ENCODE measurements at places on chromosomes 12 and 14.
A peak's percentile ranks its signal among the peaks of the same experiment; 100 is the strongest.

- DNase-seq: no peak
Observed at GRCh38 chr14:93007225-93007997, 84.5 kb downstream of the CHGA start.

DNA sequence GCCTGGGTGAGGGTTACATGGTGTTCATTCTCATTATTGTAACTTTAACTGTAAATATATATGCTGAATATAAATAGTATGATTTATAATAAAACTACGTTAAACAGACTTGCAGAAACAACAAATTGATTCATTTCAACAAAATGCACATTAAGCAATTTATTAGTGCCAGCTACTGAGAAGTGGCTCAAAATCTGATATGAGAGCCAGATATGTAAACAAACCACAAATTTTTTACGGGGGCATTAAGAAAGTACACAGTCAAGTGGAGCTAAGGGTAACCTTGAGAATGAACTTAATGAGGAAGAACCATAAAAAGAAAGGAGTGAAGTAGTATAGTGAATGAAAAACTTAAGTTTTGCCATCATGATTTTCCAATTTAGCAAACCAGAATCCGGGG is 40.3 kb downstream of the CEP128 start:
- DNase-seq: no peak

- DNase-seq: no peak
Observed at GRCh38 chr14:85279407-85279806, 250.5 kb upstream of the FLRT2 start.

- no peak for DNase-seq
Observed at GRCh38 chr12:62917926-62918325, 17.0 kb downstream of the PPM1H start.

DNA sequence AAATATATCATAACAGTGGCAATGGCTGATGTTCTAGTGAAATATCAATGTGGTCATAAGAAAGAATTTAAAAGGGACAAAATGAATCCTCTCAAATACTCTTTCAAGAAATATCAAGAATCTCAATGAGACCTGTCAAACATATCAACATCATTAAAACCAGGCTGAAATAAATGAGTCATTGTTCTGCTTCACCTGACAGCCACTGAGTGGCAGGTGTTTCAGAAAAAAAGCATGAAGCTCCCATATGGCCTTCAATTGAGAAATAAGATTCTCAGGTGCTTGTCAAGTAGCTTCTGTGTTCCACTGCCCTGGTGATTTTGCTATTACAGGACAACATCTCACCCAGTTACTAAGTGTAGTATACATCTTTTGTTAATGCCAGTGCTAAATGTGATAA is 21.5 kb downstream of the ANAPC5 start:
- DNase-seq: no peak

DNA sequence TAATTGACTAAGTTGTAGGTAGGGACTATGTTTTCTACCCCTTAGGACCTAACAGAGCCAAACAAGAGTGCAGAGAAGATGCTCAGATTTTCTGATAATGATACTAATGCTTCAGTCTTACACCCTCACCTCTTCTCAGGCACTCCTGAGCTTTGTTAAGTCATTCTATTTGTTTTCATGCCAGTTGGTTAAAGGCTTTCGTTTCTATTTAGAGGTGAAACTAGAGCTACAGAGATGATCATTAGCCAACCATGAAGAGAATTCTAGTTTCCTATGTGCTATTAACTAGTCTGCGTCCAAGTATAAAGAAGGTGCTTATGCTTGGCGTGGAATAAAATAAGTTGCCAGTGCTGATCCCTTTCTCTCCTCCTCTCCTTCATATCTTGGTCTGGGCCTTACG is 34.6 kb upstream of the PYGL start:
- DNase-seq: no peak

DNA sequence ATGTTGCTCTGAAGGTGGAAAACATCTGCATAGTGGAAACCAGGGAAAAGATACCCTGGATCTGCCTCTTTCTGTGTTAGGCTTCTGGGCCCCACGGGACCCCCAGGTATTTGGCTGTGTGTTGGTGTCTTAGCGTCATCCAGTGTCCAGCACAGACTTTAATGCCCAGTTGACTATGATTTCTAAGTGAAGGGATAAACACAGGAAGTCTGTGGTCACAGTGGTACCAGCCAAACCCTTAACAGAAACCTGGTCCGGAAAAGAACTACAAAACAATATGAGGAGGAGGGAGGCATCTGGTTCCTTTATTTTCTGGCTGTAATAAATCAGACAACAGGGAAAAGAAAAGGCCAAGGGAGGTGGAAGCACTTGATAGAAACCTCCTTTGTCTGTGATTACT is 56.4 kb downstream of the CMKLR1 start:
- no peak for DNase-seq

GRCh38 chr12:4112290-4112689 is 161.3 kb upstream of the CCND2 start:
- no peak for DNase-seq

GRCh38 chr12:56836800-56837663 is 73.9 kb downstream of the HSD17B6 start:
- no peak for DNase-seq

GRCh38 chr12:47870175-47870781 is 34.5 kb downstream of the VDR start:
- no peak for DNase-seq

DNA sequence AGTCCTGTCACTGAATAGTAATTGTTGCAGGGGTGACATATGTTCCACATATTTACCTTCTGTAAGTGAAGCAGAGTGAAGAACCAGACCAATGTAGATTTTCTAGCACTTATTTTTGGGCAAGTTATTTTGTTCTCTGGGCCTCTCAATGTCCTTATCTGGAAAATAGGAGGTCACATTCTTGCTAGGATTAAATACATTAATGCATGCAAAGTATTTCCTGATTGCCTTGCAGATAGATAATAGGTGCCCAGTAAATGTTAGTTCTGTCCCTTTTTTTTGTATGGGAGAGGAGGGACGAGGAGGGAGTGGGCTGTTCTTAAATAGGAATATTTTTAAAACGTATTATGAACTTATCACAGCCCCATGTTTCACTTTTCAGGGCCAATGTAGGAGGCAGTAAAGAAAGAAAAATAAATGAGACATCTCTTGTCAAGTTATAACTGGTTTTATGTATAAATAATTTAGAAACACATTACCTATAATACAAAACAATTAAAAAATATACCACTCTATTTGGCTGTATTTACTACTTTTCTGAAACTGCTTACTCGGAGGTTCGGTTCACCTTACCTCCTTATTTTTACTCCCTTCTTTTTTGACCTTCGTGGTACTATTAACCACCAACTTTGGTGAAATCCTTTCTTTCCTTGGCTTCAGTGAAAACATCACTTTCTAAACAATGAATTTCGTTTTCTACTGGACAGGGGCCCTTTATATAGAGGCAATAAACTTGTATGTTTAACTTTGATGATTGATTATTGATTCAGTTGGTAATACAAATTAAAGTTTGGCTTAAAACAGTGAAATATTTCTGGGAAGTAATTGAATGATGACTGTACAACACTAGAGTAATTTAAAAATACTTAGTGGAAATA is 41.9 kb downstream of the DIP2B start:
- DNase-seq: no peak

DNA sequence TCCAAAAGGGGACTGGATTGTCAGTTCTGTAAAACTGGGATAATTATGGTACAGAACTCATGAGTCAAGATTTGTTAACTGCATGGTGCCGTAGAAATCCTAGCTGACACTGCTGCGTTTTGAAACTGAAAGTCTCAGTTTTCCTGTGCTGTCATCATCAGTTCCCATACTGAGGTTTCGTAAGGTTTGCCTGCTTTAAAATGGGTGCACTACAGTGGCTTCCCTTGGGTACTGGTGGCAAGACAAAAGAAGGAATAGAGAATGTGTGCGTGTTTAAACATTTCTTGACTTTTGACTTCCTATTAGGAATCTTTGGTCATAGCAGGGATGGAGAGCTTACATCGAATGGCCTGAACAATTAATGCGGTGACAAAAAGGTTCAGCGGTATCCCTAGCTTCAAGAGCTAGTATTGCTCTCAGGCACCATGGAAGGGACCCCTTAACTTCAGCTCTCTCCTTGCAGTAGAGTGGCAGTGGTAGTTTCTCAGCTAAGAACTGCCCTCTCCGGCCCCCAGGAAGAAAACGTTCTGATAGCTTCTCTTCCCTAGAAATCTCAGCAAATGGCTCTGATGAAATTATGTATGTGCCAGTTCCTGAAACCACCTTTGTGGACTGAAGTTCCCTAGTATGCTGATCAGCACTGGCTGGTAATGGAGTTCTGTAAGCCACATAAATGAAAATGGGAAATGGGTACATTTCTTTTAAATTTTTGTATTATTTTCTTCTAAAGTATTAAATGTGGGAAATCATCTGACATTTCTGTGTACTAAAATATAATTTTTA is 28.9 kb downstream of the ANO6 start:
- no peak for DNase-seq

DNA sequence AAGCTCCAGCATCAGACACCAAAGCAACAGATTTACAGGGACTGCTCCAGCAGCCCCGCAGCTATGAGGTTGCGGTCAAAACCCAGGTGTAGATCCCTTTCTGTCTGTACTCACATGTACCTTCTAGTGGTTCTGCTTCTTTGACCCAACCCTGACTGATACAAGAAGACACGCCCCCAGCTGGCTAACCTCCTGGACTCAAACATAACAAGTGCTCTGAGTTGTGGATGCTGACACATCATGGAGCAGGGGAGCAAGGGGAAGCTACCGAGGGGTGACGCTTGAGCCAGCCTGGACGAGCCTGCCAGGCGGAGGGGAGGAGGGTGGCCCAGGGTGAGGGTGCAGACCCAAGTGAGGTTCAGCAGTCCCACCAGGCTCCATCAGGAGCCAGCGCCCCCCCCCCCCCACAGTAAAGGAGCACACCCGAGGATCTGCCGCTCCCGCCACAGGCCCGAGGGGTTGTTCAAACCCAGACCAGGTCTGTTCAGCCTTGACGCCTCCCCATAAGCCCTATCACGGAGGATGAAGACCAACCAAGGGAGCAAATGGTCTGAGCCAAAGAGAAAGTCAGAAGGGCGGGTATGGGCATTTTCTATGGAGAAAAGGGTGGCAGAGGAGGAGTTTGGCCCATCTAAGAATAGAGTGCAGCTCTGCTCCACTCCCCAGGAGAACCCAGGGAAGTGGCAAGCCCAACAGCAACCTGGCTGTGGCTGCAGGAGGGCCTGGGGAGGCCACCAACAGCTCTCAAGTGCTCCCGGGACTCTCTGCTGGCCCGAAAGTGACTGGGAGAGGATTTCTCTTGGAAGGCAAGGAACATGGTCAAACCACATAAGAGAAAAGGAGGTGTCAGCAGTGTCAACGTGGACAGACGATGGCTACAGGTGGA is 229.4 kb downstream of the BCL11B start:
- DNase-seq: no peak

- no peak for DNase-seq
Observed at GRCh38 chr14:52853522-52853854, 62.1 kb upstream of the GNPNAT1 start.

DNA sequence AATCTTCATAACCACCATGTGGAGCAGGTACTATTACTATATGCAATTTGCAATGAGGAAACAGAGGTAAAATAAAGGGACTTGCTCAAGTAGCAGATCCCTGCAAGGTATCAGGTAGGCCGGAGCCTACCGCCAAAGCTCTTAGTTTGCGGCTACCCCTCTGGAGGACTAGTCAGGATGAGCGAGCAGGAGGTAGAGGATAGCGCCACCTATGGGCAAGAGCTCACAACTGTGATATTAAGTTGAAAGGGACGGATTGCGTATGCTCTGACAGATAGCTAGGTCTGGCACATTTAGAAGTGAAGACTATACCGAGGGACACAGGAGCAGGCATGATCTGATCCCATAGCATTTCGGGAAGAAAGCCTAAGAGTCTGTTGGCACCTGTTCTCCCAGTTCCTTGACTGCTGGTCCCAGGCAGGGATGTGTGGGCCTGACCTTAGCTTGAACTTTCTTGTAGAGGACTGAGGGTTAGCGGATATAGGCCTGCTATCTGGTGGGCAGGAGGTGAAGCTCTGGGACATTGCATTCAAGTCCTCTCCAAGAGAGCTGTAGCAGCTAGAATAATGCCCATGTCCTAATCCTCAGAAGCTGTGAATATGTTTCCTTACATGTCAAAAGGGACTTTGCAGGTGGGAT is 48.0 kb downstream of the SLC17A8 start:
- DNase-seq: peak; percentile 7

DNA sequence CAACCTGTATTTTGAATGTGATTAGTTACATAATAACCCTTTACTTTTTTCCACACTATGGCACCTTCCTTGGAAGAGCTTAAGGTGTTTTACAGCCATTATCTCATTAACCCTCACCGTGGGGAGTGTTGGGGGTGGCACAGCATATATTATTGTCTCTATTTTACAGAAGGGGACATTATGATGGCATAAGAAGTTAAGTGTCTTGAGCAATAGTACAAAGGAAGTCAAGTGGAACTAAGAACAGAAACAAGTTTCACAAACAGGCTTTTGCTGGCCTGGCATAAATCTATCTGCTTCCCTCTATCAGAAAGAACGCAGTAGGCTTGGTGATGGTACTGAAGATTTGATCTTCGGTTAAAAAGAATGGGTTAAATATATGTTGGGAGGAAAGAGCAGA is 169.7 kb upstream of the OTX2 start:
- no peak for DNase-seq

DNA sequence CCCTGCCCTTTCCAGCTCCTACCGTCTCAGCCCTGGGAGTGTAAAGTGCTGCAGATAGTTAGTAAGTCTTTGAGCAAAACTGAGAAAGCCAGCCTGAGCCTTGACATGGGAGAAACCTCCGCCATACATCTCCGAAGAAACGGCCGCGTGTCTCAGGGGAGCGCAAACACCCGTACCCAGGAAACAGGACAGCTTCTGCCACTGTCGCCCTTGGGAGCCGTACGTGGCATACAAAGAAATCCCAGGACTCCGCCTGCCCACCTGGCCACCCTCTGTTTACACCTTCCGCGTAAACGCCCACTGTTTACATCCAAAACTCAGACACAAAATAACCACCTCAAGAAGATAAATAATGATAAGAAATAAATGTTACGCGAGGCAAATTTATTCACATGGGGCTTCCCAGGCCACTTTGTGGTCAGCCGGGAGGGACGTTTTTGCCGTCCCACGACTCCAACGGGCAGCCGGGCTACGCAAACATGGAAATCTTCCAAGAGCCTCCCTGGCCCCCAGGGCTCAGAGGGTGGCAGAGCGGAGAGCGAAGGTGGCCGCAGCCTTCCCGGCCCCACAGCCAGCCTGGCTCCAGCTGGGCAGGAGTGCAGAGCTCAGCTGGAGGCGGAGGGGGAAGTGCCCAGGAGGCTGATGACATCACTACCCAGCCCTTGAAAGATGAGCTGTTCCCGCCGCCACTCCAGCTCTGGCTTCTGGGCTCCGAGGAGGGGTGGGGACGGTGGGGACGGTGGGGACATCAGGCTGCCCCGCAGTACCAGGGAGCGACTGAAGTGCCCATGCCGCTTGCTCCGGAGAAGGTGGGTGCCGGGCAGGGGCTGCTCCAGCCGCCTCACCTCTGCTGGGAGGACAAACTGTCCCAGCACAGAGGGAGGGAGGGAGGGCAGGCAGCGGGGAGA is at the start of gene BDKRB2:
Gene BDKRB2 (plus strand): TSS at position 689 of the 908 bp plus-strand sequence. CDS start 32,269 bp downstream, outside the sequence.
- DNase-seq: peak; percentile 77

GRCh38 chr12:115097416-115097815 is 413.4 kb upstream of the TBX3 start:
- DNase-seq: no peak

- DNase-seq: no peak
Observed at GRCh38 chr12:67750513-67751183, 102.1 kb downstream of the DYRK2 start.

All from renal cortex interstitium (tissue), 15 donors.